ENCODE measurements at places on chromosomes 12 and 14. TPM values are rescaled to one million over a fixed set of nuclear protein-coding genes. Genes with fewer than 3 reads are reported as not detected.

KLRG1 gene
- total RNA-seq, result 4.2 TPM

FGF6 gene
- total RNA-seq, result not detected

SPIC gene
- not detected for total RNA-seq

NPAS3 gene
- total RNA-seq, result not detected

KCNK13 gene
- 0.95 TPM for total RNA-seq

ANAPC5 gene
- 124 TPM for total RNA-seq

DNA sequence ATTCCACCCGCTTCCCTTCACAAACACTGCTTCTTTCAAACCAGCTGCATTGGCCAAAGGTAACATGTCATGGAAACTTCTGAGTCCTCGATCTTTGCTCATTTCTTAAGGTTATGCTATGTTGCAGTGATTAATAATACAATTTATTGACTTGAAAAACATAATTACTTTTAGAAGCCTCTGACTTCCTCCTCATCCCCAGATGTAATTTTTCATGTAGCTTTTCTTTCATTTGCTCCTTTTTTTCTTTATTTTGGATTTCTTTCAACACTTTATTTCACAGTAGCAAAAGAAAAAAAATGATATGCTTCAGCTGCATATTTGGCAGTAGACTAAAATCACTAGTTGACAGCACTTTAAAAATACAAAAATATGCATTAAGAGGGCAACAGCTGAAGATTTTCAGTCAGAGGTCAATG lies 116.2 kb downstream of the LRRIQ1 start:
- no peak for DNase-seq

GRCh38 chr14:51518280-51518679 lies 133.4 kb upstream of the FRMD6 start:
- DNase-seq, result no peak

DNA sequence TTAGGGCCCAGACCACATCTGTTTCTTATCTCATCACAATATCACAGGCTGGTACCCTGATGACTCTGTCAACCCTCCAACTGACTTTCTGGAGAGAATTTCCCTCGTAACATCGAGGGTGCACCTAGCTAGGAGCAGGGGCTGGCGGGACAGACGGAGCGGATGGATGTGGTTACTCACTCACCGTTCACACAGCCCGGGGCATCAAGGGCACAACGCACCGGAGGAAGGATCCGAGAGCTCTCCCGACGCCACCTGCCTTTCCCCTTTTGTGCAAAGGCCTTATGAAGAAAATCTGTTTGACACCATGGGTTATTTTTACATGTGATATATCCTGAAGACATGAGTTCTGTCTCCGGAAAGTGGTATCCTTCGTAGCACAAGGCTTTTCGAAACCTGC lies 31.4 kb downstream of the SLC15A4 start:
- no peak for DNase-seq

- DNase-seq, result peak; percentile 51
Measured at GRCh38 chr12:46266382-46266791, 2.5 kb downstream of the SLC38A1 start.

GRCh38 chr14:90576981-90577660 lies 180.3 kb downstream of the CALM1 start:
- DNase-seq, result no peak

DNA sequence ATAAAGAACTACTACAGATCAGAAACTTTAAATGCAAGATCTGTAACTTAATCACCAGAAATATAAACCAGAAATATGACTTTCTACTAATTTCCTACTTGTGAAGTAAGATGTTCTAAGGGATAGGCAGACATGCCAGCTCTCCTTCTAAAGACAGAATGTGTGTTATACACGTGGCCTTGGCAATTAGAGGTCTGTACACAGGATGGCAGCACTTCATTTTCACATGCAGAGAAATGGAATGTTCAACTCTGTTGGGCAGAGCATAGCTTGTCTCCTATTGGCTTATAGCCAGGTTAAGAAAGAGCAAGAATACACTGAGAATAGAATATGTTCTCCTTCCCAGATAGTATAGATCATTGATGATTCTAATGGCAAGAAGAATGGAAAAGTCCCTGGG lies 403.8 kb downstream of the DAD1 start:
- DNase-seq, result peak; percentile 56

DNA sequence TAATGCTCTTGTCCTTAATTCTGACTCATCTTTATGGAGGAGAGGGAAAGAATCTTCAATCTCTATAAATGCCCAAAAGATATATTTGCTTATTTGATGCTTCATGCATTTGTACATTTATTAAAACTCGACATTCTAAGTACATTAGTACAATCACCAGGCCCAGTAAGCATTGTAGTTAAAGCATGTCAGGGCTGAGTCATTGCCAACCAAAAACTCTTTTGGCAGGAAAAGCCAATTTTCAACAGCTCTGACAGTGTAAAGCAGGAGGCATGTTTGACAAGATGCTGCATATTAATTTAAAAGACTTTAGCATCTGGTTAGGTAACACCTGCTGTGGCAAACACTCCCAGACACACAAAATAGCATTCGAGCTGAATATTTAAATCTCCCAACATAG lies 290.9 kb downstream of the PPFIA2 start:
- no peak for DNase-seq

DNA sequence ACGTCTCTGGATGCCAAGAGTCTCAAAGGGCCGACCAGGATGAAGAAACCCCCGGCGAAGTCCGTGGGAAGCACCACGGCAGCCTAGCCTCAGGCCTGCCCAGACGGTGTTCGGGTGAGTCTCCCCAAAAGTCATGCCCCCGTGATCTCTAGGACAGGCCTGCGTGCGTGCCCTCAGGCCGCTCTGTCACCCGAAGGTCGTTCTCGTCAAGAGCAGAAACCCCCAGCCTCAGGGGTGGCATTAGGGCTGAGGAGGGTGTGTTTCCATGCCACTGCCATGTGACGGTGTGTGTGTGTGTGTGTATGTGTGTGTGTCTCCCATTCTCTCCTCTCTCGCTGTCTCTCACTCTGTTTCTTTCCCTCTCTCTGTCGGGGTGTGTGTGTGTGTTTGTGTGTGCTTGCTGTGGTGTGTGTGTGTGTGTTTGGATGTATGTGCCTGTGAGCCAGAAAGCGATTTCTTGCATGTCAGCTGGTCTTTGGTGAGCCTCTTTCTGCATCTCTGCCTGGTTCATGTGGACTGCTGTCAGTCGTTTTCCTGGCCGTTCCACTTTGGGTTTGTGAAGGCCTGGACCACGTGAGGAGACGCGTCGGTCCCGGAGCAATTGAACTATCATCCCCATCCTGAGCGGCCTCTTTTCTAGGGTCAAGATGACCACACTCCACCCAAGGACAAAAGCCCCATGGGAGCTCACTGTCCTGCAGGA lies 772.5 kb upstream of the ALG10B start:
- DNase-seq, result no peak

- no peak for DNase-seq
Measured at GRCh38 chr14:52315355-52315718, 1.2 kb downstream of the PTGER2 start.

GRCh38 chr14:97638864-97639263 lies 841.7 kb downstream of the VRK1 start:
- no peak for DNase-seq

GRCh38 chr12:28937196-28937595 lies 211.9 kb upstream of the FAR2 start:
- DNase-seq, result no peak

- peak; percentile 90 for DNase-seq
Measured at GRCh38 chr12:18595412-18595811, 142.4 kb downstream of the PLCZ1 start.

- no peak for DNase-seq
Measured at GRCh38 chr12:92814584-92814983, 111.8 kb downstream of the PLEKHG7 start.

DNA sequence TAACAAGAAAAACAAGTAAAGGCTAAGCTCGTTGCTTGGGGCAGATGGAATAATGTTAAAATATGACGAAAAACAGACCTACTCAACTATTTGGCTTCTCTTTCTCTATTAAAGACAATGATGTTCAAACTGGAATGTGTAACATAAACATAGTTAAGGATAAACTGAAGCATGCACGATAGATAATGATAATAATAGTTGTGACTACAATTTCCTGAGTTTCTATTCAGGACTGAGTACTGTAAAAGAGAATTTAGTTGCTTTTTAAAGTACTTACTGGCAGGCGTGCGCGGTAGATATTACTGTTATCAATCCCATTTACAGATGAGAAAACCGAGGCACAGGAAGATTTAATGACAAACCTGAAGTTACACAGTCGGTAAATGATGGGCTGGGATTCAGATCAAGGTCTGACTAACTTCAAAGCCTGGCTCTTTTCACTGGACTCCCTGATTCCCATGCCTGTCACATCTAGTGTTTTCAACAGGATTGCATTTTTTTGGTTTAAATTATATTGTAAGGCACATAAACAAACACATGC lies 103.0 kb downstream of the CRADD start:
- DNase-seq, result no peak

GRCh38 chr12:76450690-76451089 lies 102.5 kb upstream of the BBS10 start:
- peak; percentile 79 for DNase-seq

DNA sequence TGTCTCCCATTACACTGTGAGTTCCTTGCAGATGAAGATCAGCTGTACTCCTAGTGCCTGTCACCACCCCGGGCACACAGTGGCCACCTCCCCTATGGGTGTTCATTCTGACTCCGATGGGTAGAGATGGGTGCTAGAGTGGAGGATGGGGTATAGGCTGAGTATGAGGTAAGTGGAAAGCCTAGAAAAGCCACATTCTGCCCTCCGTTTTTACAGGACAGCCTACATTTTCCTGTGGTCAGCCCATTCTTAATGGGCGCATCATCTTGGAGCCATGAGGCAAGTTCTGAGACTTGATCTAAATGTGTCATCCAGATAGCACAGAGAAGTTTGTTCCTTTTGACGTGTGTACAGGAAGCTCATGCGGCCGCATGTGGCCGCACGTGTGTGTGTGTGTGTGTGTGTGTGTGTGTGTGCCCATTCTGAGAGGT lies 166.7 kb upstream of the HIF1A start:
- no peak for DNase-seq

GRCh38 chr12:4273652-4274395 lies at the start of gene CCND2:
Gene CCND2 (plus strand): TSS chr12:4273762. CDS start chr12:4274041, 279 bp downstream.
- DNase-seq, result peak; percentile 26

DNA sequence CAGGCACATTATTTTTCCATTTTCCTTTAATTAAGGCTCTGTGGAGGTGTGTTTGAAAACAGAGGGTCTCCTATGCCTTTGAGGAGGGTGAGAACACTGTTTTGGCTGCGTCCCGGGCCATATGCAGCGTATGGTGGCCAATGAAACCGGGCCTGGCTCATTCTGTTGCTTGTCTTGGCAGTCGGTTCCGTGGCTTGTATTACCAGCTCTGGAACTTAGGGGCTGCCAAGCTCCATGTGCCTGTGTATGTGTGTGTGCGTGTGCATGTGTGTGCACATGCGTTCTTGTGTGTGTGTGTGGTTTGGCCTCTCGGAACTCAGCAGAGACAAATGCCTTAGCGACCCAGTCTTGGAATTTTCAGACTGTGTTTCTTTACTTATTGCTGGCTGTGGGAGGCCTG lies 2.7 kb downstream of the JDP2 start:
- no peak for DNase-seq

DNA sequence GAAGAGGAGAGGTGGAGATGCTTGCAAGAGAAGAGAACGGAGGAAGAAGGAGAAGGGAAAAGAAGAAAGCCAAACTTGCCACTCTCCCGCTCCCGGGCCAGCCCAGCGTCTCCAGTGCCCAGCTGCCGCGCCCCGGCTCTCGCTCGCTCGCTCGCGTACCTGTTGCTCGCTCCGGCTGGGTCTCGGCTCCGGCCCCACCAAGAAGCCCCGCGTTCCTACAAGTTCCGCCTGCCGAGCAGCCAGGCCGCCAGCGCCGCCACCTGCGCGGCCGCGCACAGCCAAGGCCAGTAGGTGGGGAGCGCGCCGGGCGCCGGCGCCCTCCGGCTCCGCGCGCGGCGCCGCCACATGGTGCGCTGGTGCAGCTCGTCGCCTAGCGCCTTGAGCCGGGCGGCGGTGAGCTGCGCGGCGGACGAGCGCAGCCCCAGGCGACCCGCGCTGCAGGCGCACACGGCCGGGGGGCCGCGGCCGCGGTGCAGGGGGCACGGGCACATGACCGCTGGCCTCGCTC lies 370 bp downstream of the HRK start:
- peak; percentile 63 for DNase-seq

GRCh38 chr12:29329411-29329810 lies 51.6 kb downstream of the ERGIC2 start:
- no peak for DNase-seq

- DNase-seq, result no peak
Measured at GRCh38 chr12:90064852-90065801, 356.5 kb upstream of the ATP2B1 start.

GRCh38 chr14:36870776-36871175 lies 209.1 kb downstream of the PAX9 start:
- no peak for DNase-seq

GRCh38 chr12:115354007-115354890 lies 670.3 kb upstream of the TBX3 start:
- DNase-seq, result peak; percentile 81

- DNase-seq, result no peak
Measured at GRCh38 chr12:52086944-52087835, 7.7 kb downstream of the SMIM41 start.

DNA sequence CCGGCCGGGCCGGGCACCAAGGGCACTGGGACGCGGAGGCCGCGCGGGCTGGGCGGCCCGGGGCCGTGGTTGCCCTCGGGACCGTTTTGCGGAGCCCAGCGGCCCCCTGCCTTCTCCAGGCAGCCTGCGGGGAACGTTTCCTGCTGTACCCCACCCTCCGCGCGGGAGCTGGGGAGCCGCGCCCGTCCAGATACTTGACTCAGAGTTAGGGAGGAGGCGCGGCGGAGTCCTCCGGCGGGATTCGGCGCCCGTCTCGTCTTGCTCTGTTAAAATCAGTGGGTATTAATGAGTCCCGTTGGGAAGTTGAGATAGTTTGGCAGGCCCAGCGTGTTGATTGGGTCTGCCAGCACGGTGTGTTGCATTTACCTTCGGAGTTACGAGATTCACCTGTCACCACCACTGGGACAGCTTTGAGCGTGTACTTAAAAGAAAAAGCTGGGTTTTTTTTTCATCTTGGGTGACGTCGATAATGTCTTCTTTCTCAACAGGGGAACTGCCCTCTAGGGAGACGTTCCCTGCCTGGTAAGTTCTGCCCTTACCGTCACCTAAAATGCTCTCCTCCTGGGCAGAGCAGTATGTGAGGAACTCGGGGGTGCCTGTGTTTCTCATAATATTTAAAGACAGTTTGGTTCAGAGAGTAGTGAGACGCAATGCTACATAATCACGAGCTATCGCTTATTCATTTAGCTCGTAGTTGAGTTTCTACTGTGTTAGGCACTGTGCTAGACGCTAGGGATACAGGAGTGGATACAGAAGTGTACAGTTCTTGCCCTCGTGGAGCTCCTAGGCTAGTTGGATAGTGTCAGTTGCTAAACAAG lies 596 bp downstream of the DLST start:
- peak; percentile 43 for DNase-seq

DNA sequence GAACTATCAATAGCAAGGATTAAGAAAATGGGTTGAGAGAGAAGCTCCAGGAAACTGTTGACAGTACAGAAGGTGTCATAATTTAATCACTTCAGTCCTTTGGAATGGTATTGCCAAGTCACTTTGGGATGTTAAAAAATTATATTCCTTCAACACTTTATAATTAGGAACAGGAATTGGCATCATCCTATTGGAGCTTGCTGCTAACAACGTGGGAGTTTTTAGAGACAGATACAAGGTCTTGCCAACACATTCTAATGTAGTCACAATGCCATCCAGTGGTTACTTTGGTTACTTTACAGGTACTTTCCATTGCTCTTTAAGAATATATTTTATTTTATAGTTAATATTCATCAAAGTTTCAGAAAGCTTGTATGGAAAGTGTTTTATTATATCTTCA lies 310.1 kb downstream of the SYT1 start:
- DNase-seq, result peak; percentile 39

GRCh38 chr12:32471591-32472001 lies 72.2 kb downstream of the FGD4 start:
- peak; percentile 31 for DNase-seq

All from Caki2 (cell line).